NCI-H1092 (cell line): ENCODE measurements at places on chromosomes 2 and 18.

DNA sequence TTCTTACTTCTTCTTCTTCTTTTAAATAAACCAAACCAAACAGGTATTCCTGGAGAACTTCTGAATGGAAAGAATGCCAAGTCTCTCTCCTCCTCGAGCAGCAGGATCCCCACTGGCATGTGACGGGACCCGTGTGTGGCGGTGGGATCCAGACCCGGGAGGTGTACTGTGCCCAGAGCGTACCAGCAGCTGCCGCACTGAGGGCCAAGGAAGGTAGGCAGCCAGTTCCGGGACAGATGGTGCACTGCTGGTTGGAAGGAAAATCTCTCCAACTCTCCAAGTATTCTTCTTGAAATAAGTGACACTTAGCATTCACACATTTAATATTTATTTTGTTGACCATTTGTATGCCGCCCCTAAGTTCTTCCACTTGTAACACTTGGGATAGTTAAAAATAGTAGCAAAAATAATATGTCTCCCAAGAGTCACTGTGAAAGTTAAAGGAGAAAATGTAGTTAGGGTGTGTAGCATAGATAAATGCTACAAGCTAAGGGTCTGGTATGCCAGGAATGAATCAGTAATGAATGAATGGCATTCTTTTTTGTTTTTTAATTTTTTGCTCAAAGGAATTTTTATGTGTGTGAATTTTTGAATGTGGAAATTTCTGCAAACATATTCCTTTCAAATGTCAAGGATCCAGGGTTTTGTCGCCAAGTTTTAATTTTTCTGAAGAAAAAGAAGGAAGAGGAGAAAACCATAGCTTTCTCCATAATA lies 349.9 kb downstream of the THSD7B start:
- DNase-seq: no peak

GRCh38 chr2:105640246-105640645 lies 104.5 kb upstream of the NCK2 start:
- no peak for DNase-seq

GRCh38 chr2:218262631-218263586 lies 2.1 kb downstream of the GPBAR1 start:
- no peak for DNase-seq

GRCh38 chr2:58131191-58132011 lies 84.8 kb downstream of the VRK2 start:
- no peak for DNase-seq

GRCh38 chr2:176468457-176469113 lies 199.3 kb downstream of the MTX2 start:
- no peak for DNase-seq

DNA sequence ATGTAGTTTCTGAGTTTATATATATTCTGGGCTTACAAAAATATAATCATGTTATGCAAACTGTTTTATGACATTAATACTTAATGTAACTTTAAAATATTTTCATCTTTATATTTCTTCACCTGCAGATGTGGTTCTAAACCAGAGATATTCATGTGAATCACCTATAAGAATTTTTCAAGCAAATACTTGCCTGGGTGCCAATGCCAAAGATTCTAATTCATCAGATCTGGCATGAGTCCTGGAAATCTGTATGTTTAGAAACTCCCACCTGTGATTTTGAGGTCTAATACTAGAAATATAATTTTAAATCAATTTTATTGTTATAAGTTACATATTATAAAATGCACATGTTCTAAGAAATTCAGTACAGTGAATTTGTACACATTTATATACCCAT lies 19.9 kb upstream of the DNAH6 start:
- DNase-seq: no peak

- DNase-seq: no peak
These were observed 77.4 kb upstream of the NPAS2 start for GRCh38 chr2:100742277-100743254.

GRCh38 chr18:48940854-48941611 lies 9.7 kb downstream of the SMAD7 start:
- no peak for DNase-seq

DNA sequence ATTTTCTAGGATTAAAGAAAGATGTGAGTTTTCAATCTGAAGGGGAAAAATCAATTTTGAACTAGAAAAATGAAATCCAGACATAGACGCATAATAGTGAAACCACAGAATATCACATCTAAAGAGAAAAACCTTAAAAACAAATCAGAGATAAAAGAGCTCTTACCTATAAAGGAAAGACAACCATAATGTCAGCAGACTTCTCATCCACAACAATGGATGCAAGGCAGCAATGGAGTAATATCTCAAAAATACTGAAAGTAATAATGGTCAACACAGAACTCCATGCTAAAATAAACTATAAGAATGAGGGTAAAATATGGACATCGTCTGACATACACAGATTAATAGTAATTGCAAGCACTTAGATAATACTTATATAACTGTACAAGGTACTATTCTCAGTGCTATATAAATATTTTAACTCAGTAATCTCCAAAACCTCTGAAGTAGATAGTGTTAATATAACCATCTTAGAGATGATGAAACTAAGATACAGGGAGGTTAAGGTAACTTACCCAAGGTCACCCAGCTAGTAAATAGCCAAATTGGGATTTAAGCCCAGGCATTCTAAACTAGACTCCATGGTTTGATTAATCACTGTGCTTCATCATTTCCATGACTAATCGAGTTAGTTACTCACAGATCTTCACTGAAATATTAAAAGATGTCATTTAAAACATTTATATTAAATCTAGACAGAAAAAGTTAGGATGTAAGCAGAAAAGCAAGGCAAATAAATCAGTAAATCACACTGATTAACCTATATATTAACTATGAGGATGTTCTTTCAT lies 89.4 kb upstream of the SPTBN1 start:
- no peak for DNase-seq

- DNase-seq: no peak
These were observed 98.5 kb downstream of the MYOM1 start for GRCh38 chr18:3121259-3121658.

DNA sequence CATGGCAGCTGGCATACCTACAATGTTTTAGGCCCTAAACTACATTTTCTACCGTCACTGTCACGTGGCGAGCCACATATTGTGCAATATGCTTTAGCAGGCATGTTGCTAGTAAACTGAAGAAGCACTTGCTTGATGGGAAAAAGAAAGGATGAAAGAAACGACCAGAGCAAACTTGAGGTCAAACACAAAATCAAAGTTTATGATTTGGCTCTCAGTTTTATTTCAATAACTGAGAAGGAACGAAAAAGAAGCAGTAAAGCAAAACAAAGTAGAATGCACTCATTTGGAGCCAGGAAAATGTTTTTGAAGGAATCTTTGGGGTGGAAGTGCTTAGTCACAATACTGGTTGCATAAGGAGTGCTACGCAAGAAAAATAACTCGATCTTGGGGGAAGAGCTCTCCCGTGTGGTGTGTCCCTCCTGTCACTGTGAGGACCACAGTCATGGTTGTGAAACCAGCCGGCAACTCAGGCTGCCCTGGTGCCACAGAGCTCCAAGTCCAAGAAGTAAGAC lies 349.8 kb downstream of the RBM43 start:
- DNase-seq: no peak

GRCh38 chr2:214481204-214481603 lies 70.3 kb downstream of the VWC2L start:
- peak; percentile 27 for DNase-seq

- DNase-seq: no peak
These were observed 1062.3 kb upstream of the CRIM1 start for GRCh38 chr2:35293261-35293660.

DNA sequence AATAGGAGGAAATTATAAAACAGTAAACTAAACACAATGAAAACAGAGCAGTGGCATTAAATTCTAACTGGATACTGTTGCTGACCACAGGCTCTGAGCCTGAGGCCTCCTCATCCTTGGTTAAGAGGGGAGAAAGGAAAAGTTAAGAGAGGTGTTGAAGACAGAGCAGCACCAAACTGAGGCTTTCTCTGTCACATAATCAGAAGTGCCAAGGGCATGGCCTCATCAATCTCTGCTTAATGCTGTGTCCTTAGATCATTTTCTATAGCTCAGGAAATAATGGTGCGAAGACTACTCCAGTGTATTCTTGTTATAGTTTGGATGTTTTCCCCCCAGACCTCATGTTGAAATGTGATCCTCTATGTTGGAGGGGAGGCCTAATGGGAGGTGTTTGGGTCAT lies 160.9 kb upstream of the SLC1A4 start:
- DNase-seq: no peak

DNA sequence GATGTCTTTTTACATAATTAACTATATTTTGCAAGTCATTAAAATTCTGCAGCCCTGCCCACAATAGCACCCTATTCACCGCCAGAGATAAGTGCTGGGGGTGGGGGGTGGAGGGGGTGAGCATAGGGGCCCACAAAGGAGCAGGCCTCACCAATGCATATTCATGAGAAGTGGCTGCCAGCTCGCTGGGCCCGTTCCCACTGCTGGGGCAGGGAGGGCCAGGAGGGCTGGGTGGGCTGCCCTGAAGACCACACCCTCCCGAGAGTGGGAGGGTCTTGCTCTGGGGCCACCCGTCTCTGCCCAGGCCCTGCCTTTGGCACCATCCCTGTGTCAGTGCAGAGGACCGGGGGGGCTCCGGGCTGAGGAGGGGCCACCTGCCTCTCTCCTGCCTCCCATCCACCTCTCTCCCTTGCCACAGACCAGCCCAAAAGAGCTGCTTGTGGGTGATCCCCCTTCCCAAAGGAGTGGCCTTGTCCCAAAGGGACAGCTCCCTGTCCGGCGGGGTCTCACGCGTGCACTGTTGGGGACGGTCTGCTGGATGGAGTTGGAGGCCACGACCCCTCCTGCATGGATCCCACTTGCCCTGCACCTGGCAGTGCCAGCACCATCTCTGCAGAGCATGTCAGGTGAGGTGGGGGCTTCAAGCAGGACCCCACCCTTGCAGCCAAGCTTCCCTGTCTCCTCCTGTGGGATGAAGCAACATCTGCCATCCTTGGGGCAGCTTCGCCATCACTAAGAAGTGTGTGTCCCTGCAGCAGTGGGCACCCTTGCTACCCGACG lies 138.8 kb upstream of the GPC1 start:
- DNase-seq: no peak

- DNase-seq: no peak
These were observed 103.4 kb downstream of the NRP2 start for GRCh38 chr2:205785507-205786260.

DNA sequence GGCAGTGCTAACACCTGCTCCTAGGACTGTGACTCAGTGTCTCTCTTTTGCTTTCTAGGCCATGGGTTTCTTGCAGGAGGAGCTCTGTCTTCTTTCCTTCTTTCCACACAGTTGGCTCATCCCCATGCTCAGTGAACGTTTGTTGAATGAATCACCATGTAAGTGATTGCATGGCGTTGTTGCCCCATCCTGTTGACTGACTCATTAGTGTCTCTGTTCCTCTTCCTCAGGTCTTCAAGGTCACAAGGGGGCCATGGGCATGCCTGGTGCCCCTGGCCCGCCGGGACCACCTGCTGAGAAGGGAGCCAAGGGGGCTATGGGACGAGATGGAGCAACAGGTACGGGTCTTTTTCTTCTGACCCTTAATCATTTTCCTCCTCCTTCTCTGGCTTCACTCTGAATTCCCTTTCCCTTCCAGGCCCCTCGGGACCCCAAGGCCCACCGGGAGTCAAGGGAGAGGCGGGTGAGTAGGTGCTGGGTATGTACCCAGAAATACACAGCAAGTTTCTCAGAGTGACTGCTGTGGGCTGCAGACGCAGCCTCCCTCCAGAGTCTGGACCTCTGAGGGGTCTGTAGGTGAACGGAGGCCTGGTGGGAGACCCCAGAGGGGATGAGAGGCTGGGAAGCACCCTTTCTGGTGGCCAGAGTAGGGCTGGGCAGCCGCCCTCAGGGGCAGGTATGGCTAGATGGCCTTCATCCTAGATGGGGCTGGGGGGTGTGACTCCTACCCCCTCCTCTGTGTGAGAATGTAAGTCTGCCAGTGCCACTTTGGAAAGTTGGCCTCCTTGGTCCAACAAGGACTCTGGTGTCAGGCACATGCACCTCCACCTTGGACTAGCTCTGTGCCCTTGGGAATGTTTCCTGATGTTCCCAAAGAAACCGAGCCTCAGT lies 32.4 kb downstream of the MARCO start:
- no peak for DNase-seq

GRCh38 chr2:150209746-150210145 lies 277.7 kb downstream of the RND3 start:
- DNase-seq: no peak

DNA sequence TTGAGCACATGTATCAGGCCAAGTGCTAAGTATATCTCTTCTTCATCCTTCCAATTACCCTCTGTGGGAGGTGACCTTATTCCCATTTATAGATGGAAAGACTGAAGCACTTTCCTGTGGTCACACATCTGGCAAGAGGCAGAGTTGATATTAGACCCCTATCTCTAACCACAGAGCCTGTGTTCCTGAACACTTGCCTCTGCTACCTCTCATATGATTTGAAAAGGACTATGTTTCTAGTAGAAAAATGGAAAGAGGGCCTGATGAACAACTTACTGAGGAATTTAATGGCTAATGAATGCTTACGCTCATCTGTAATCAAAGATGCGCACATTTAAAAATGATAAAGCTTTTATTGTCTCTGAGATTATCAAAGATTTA lies 46.2 kb upstream of the DYNC2LI1 start:
- no peak for DNase-seq

GRCh38 chr18:58299936-58300335 lies 255.9 kb downstream of the NEDD4L start:
- no peak for DNase-seq

- no peak for DNase-seq
These were observed 78.9 kb downstream of the CERS6 start for GRCh38 chr2:168534926-168535325.

GRCh38 chr2:30561349-30561748 lies 114.3 kb downstream of the LCLAT1 start:
- no peak for DNase-seq

DNA sequence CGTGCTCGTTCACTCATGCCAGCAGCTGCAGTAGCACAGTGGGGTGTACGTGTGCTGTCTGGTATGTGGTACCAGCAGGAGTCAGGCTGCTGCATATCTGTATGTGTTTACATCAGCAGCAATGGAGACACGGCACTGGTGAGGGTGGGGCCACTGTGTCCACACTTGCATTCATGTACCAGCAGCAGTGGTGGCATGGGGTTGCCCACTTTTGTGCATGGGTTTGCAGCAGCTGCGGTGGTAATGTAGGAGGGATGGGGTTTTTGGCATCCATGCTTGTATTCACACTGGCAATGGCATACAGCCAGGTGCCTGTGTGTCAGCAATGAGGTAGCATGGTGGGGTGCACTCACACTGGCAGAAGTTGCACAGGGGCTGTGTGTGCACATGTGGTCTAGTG lies 187.8 kb downstream of the KCNJ3 start:
- DNase-seq: no peak

DNA sequence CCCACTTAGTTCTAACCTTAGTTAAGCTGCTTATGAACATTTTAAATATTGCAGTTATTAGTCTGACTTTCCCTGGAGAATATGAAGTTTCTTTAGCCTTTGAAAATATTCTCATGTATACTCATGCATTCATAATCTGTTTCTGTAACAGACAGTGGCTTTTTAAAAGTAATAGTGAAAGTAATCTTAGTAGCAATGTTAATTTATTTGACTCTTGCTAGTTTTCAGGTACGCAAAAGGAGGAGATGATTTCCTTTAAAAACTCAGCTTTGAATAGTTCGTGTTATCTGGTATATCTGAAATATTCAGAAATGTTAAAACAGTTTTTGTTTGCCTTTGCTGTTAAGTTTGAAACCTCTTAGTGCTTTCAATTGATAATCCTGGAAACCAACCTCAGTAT lies 3.8 kb downstream of the ANKRD12 start:
- DNase-seq: no peak
